ENCODE measurements at places on chromosomes 3 and 15.
A peak's percentile ranks its signal among the peaks of the same experiment; 100 is the strongest.

DNA sequence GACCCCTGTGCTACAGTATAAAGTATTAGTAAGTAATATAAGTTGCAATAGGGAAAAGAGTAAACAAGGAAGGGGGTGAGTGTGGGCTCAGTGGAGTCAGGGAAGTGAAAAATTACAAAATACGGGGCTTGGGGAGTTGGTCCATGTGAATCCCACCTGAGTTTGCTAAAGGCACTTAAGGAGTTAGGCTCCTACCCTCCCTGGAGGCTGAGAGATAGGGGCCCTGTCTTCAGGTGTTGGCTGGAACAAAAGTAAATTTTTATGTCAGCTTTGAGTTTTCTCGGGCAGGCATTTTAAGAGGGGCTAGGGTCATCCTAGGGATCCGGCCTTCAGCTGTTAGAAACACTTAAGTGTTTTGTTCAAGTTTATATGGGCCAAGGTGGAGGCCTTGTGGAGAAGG, 8.2 kb downstream of the TRPC1 start:
- no peak for DNase-seq

GRCh38 chr15:59329570-59330350, 42.9 kb downstream of the MYO1E start:
- DNase-seq, result no peak

GRCh38 chr3:141330718-141331376, 37.5 kb upstream of the ZBTB38 start:
- no peak for DNase-seq

DNA sequence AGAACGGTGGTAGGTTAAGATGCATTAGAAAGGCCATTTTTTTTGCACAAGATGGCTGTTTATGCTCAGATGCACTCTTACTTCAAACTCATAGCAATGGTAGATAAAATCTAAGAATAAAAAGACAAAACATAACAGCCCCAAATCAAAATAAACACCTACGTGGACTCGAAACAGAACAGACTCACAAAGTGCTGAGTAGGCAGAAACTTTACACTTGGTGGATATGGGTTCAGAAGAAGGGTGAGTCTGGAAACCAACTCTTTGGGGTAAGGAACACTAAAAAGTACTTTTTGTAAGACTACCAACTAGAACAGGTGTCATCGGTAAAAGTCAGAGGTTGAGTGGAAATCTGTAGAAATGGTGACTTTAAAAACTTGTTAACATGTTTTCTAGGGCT, 468.2 kb downstream of the OTOL1 start:
- no peak for DNase-seq

GRCh38 chr3:151299006-151299405, 17.6 kb downstream of the GPR87 start:
- DNase-seq, result peak; percentile 13

GRCh38 chr3:141804778-141805639, 41.8 kb downstream of the GRK7 start:
- no peak for DNase-seq

DNA sequence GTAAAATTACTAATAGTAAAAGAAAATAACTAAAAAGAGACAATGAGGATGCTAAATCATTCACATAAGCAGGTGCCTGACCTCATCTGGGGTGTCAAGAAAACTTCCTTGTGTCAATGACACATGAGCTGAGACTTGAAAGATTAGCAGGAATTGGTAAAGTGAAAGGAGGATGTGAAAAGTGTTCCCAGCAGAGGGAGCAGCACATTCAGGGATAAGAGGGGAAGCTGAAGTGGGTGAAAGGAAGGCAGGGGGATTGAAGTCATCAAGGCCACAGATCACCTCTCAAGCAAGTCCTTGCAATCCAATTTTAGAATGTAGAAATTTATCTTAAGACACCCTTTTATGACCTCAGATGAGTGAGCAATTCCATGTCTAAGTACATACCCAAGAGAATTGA, 60.2 kb upstream of the ACP3 start:
- peak; percentile 75 for DNase-seq

DNA sequence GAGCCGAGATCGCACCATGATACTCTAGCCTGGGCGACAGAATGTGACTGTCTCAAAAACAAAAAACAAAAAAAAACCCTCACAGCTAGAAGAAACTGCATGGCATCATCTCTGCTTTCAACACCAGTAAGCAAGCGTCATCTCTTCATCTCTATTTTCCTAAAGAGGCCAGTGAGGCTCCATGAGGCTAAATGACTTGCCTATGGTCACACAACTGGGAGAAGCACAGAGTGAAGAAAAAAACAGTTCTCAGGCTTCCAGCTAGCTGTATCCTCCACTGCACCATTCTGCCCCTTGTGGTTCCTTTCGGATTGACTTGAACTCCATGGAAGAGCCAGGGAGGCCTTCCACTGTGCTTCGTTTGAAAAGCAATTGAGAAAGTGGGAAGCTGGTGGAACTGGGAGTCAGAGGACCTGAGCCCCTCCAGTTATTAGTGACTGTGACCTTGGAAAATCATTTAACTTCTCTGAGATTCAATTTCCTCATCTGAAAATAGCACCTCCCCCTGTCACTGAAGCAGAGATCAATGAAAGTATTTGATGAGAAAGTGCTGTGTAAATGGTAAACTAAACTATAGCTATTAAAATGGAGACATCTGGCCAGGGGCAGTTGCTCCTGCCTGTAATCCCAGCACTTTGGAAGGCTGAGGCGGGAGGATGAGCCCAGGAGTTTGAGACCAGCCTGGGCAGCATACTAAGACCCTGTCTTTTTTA, 32.1 kb upstream of the DENND4A start:
- peak; percentile 52 for DNase-seq

GRCh38 chr3:12323237-12323636, 34.4 kb downstream of the PPARG start:
- DNase-seq, result no peak

DNA sequence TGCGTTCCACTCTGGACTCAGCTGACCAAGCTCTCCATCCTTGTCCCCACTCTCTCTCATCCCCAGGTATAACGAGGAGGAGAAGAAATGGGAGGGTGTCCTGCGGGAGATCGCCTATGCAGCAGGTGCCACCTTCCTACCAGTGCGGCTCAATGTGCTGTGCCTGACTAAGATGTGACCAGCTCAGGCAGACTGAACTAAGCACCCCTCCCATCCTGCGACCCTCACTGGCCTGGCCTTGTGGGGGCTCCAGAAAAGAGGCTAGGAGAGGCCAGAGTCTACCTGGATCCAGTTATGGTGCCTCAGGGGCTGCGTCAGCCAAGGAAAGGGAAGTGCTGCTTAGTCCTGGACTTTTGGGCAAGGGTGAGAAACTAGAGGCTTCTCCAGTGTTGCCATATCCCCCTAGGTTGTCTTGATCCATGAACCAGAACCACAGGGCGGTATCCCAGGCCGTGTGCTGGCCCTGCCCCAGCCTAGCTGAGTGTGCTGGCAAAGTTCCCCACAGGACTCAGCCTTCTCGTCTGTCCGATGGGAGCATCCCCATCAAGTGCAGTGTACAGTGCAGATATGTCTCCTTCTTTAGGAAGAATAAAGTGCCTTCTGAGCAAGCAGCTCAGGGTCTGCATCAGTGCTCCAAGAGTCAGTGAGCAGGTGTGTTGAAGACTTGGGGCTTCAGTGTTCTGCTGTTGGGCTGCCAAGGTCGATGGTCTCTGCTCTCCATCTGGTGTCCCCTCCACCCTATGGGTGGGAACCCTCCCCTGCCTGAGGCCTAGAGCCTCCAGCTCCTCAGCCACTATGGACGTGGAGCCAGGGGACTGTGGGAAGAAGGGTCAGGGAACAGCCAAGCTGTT, 6.7 kb downstream of the KLHL40 start:
- DNase-seq, result no peak

DNA sequence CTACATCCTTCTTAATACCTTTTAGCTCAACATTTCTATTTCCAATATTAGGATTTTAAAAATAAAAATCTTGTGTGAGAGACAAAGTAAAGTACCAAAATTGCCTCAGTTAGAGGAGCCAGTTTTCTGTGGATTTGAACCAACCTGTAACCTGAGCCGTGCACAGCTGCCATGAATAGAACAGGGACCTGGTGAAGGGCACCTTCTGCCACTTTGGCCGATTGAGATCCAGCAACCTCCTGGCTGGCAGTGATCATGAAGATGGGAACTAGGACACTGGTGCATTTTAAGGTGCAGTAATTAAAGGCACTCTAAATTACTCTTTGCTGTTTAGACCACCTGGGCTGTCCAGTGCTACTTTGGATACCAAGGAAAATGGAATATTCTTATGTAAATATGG, 34.3 kb upstream of the TRAK1 start:
- DNase-seq, result no peak

DNA sequence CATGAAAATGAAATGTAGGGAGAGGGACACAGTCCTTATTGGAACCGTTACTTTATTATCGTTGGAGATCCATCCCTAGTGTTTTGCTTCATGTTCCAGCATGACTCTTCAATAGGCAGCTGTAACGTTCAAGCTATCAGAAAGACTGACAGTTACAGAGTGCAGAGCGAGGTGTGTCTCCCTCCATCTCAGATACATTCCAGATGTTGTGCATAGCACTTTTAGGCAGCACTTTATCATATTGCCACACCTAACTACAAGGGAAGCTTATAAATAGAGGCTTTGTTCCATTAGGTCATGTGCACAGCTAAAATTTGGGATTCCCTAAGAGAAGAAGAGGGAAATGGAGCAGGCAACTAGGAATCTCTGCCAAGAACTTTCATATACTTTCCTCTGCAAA, 1009.6 kb downstream of the ROBO2 start:
- DNase-seq, result no peak

DNA sequence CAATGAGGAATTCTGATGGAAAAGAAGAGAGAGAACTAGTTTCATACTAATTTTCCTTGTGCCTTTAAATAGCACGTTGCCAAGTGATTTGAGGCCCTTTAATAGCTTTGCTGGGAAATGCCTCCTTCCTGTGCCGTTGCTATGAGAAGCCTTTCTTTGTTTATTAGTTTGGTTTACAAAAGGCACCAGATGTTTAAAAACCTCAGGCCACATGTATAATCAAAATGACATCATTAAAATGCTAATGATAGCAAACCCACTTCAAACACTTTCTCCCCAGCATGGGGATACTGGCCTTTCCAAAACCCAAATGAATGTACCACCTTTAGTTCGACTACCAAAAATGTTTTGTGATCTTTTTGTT, 50.0 kb upstream of the TBC1D23 start:
- DNase-seq, result peak; percentile 20

GRCh38 chr3:32113566-32113965, 7.1 kb downstream of the GPD1L start:
- DNase-seq, result no peak

GRCh38 chr3:104849070-104849469, 517.6 kb upstream of the ALCAM start:
- no peak for DNase-seq

- DNase-seq, result no peak
Measured at GRCh38 chr15:78411061-78411460, 27.0 kb upstream of the IREB2 start.

GRCh38 chr3:116770815-116771450, 61.4 kb downstream of the TUSC7 start:
- DNase-seq, result peak; percentile 84

- peak; percentile 30 for DNase-seq
Measured at GRCh38 chr3:25783661-25784512, 644 bp upstream of the NGLY1 start.

DNA sequence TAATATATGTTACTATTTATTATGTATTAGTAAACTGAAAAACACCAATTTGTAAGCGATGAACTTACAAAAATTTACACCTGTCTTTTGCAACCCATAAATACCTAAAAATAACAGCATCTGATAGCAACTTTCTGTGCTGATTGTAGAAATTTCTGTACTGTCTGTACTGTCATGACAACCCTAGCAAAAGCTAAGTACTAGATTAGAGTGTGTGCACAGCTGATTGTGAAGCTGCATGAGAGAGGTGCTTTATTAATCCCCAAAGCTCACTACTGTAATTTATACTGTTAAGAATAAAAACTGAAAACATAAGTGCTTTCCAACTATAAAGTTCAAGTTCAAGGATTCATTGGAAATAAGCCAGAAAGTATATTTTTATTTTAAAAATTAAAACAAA, 815 bp downstream of the BCL2A1 start:
- no peak for DNase-seq

GRCh38 chr15:96106181-96106580, 224.3 kb upstream of the NR2F2 start:
- no peak for DNase-seq

GRCh38 chr15:69520067-69520466, 67.4 kb downstream of the RPLP1 start:
- no peak for DNase-seq

DNA sequence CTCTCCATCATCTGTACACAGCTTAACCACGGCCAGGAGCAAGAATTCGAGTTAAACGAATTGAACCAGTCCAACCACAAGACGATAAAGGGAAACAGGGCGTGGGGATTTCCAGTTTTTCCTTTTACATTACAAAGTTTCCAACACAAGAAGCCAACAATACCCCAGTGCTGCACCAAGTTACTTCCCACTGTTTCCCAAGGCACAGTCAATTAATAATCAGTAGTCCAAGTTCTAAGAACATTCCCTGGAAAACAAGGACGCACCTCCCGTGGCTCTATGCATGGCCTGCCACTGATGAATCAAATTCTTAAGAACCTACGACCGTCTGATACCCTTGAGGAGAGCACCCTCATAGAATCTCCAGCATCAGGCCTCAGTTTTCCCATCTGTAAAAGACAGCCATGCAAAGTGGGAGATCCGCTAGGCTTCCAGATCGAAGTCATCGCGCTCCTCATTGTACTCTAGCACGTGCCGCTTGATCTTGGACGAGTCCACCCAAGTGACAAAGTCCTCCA, 774 bp downstream of the IMP3 start:
- DNase-seq, result no peak

DNA sequence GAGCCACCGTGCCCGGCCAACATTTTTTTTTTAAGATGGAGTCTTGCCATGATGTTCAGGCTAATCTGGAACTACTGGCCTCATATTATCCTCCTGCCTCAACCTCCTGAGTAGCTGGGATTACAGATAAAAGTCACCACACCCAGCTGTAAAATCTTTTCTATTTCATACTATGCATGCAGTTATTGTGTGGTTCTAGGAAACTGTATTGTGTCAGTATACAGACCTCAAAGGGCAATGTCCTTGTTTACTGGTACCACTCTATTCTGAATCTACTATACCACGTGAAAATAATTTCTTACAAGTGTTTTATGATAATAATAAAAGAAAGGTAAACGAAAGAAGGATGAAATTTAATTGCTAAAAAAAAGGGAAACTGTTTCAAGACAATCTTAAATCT, 123.5 kb upstream of the PTX3 start:
- DNase-seq, result no peak

DNA sequence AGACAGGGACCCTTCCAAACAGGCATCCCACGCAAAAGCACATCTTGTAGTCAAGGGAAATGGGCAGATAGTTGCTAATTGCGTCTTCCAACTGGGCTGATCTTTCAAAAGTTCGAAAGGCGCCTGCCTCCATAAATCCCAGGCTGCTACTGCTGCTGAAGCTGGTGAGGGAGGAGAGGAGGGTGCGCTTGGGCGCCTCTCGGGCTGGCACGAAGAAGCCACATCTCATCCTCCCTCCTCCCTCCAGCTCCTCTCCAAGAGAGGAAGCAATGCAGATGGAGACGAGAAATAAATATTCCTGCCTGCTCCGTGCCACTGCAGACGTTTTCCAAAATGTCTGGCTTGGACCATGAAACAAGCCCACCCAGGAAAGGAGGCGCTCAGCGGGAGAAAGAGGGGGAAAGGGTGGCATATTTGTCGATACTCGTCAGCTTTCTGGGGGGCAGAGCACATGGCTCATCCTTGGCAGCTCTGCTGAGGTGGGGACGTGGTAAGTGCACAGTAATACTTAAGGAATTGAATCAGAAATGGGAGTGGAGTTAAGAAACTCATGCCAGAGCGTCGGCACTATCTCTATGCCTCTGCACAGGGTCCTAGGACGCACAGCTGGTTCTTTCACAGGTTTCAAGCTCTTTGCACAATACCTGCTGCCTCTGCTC, 88.9 kb upstream of the FEZF2 start:
- no peak for DNase-seq

All from NCI-H1105 (cell line).